AG04449 (cell line): ENCODE measurements at places on chromosomes 13 and 19.

GRCh38 chr19:40862333-40862732, 12.1 kb upstream of the CYP2A6 start:
- DNase-seq: no peak

DNA sequence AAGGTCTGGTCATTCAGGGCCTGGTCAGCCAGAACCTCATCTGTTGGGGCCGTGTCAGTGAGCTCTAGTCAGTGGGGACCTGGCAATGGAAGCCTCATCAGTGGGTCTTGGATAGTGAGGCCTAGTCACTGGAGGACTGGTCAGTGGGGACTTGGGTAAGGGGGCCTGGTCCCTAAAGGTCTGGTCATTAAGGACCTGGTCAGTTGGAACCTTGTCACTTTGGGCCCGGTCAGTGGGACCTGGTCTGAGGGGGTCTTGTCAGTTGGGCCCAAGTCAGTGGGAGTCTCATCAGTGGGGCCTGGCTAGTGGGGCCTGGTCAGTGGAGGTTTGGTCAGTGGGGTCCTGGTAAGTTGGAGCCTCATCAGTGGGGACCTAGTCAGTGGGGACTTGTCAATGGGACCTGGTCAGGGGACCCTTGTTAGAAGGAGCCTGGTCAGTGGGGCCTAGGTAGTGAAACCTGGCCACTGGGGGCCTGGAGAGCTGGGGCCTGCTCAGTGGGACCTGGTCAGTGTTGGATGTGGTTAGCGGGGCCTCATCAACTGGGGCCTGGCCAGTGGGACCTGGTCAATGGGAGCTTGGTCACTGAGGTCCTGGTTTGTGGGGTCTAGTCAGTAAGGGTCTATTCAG, 43.7 kb upstream of the TPM4 start:
- DNase-seq: no peak

- DNase-seq: no peak
Measured at GRCh38 chr19:17180997-17181702, 34.0 kb upstream of the USE1 start.

DNA sequence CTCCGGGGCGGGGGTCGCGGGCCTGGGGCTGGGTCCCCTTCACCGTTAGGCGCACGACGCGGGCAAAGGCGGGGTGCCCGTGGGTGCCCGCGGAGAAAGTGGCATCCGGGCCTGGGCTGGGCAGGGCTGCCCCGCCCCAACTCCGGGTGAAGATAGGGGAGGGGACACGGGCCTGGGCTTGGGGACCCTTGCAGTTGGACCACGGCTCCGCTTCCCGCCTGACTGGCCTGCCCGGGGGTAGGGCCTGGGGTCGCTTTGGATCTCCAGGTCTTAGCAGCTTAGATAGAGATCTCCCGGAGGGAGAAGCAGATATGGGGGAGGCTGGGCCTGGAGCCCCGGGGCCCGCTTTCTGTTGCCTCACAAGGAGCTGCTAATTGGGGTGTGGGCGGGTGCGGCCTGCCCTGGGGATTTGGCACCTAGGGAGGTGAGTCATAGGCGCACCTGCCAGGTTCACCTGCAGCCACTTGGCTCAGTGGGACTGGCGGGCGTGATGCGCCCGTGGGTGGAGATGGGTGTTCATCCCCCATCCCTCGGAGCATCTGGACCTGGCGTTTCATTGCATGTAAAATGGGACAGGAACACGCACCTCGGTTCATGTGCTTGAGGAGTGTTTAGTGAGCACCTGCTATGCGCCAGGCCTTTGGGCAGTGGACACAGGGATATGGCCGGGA, 585 bp downstream of the MAP1S start:
- DNase-seq: no peak

- DNase-seq: no peak
Measured at GRCh38 chr13:46995874-46996273, 99.0 kb upstream of the HTR2A start.

- peak; percentile 67 for DNase-seq
Measured at GRCh38 chr19:2982983-2983350, 5.6 kb downstream of the TLE6 start.
